ENCODE measurements at places on chromosomes 1 and 21.

DNA sequence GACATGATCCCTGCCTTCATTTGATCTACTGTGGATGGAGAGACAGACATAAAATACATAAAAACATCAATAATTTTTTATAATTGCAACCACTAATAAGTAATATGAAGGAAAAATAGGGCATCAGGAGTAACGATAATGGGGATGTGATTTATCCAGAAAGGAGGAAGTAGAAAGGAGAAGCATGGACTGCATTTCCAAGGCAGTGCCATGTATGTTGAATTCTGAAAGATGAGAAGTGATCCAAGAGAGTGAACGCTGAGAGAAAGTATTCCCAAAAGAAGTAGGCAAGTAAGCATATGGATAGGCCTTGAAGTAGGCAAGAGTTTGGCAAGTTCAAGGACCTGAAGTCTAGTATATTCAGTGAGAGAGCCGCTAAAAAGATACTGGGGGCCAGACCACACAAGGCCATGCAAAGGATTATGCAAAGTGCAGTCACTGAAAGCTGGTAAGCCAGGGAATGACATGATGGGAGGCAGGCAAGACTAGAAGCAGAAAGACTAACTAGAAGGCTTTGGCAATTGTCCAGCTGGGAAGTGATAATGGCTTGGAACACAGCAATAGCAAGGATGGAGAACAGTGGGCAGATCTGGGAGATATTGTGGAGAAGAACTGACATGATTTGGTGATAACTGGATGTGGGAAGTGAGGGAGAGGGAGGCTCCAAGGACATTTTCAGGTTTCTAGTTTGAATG lies 85.9 kb downstream of the TM2D1 start:
- no peak for DNase-seq

DNA sequence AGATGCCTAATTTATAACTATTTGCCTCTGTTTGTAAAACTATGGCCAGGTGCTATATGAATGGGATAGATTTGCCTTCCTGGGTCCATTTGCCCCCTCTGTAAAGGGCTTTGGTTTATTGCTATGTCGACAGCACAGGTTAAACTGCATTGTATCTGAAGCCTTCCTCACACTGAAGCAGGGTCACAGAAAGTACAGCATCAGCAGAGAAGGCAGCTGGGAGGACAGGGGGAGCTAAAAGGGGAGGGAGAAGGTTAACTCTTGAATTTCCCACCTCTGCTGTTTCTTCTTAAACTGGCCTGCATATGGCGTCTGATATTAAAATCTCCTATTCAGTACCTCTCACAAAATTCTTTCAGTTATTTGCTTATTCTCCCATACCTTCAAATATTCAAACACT lies 297.4 kb downstream of the TM2D1 start:
- DNase-seq: no peak

DNA sequence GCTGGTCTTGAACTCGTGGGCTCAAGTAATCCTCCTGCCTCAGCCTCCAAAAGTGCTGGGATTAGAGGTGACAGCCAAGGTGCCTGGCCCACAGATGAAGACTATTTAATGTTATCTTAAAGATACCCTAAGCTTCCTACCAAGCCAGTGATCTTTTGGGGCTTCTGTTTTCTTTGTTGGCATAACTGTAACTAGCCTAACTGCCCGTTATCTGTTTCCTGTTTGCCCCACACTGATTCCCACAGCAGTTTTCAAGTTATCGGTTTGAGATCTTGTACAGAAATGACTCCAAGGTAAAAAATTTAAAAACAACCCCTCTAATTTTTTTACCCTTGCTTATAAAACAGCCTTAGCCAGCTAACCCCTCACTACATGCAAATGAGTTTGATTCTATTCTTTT lies 12.4 kb downstream of the SELL start:
- peak; percentile 86 for DNase-seq

- no peak for DNase-seq
These were observed 23.1 kb upstream of the SLC27A3 start for GRCh38 chr1:153752072-153752471.

DNA sequence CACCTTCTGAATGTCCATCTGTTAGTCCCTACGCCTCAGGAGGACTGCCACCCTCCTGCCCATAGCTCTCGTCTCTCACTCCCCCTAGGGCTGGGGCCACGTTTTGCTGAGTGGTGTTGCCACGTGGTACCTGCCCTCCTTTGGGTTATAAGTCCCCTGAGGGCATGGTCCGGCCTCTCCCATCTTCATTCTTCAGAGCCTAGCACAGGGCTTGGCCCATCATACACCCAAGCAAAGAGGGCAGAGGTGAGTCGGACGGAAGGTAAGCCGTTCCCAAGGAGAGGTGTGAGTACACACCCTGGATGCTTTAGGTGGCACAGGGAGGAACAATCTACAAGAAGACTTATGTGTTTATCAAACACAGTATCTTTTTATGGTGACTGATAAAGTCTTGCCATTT lies 10.9 kb downstream of the PADI2 start:
- DNase-seq: no peak

- DNase-seq: no peak
These were observed 458.9 kb upstream of the RGS18 start for GRCh38 chr1:191699343-191699742.

- no peak for DNase-seq
These were observed 131.6 kb downstream of the GLUL start for GRCh38 chr1:182259968-182260367.

DNA sequence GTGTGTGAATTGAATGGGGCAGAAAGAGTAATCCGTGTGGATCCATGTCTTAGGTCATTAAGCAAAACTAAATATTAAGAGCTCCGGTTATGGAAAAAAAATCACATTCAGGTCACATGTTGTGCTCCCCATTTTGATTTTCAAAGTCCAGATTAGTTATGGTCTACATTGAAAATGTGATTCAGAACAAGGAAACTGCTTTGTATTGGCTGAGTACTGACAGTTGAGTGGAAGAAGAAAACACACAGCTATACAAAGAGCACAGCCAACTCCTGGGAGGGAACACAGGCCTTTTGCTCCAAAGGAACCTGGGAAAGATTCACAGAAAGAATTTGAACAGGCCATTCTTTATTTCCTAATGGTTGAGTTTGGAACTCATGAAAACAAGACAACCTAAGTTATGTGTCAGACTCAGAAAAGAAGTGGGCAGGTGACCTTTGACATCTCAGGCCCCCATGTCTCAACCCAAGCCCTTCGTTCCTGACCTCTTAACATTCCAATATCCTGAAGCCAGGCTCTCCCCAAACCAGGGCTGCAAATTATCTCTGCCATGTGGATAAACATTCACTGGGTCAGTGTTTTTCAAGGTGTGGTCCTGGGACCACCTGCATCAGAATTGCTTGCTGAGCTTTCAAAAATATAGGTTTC lies 159.3 kb upstream of the LMO4 start:
- DNase-seq: no peak

GRCh38 chr21:29181799-29182470 lies 51.5 kb downstream of the MAP3K7CL start:
- DNase-seq: peak; percentile 63

GRCh38 chr1:151968791-151969399 lies 24.8 kb downstream of the S100A10 start:
- DNase-seq: no peak

DNA sequence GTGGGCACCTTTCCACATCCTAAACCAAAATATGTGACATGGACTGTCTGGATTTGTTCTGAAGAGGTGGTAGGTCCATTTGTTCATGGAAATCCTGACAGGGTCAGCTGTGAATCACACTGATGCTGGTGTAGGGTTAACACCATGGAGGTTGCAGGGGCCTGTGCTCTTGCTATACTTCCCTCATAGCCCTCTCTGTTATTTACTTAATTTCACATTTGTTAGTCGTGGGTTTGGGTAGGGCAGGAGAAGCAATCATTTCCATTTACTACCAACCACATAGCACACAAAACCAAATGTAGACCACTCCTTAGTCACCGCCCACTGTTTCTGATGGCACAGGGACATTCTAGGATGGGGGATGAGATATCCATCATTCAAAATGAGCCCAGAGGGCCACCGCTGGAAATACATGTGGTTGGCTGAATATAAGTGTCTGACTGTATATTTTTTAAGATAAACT lies 61.8 kb upstream of the POU2F1 start:
- DNase-seq: no peak

GRCh38 chr1:94821636-94822305 lies 1.6 kb downstream of the SLC44A3 start:
- DNase-seq: no peak

DNA sequence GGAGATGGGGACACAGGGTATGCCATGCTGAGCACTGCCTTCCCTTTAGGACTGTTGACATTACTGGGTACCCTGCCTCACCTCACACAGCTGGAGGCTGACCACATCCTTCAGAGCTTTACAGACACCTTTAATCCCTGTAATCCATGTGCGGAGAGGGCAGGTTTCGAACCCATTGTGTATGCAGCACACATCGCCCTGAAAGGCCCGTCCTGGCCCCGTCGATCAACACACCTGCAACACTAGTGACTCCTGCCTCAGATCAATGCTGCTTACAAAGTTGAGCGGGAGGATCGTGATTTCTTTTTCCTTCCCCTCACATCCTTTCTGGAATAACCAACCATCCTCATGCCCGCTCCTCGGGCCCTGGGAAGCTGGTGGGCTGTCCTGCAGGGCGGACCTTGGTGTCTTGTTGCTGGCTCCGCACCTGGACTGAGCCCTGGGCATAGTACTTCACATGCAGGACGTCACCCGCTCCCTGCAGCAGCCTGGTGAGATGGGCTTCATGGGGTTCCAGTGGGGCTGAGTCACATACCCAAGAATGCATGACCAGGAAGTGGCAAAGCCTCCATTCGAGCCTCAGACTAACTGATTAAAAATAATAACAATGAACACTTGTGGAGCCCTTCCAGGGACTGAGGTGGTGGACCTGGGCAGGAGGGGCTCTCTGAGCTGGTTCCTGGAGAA lies 403.6 kb downstream of the PTPRU start:
- DNase-seq: no peak

DNA sequence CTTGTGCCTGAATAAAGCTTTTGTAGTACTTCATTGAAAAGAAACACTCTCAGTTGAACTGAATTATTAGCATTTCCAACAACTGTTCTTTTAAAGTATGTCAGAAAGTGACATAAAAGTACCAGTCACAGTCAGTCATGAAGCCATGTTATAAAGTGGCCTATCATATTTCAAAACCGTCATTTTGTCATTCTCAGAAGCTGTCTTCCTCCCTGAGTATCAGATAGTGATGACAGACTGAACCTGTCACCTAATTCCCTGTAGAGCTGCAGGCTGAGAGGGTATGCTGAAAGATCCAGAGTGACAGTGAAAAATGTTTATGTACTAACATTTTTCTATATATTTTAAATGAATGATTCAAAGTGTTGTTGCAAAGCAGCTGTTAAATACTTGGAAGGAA lies 1121.7 kb upstream of the PRMT6 start:
- DNase-seq: no peak

- DNase-seq: no peak
These were observed 96.2 kb downstream of the LAMC2 start for GRCh38 chr1:183282101-183282855.

- no peak for DNase-seq
These were observed 6.3 kb downstream of the HTR1D start for GRCh38 chr1:23210963-23211362.

- DNase-seq: no peak
These were observed 84.3 kb downstream of the WDR64 start for GRCh38 chr1:241736387-241736786.

DNA sequence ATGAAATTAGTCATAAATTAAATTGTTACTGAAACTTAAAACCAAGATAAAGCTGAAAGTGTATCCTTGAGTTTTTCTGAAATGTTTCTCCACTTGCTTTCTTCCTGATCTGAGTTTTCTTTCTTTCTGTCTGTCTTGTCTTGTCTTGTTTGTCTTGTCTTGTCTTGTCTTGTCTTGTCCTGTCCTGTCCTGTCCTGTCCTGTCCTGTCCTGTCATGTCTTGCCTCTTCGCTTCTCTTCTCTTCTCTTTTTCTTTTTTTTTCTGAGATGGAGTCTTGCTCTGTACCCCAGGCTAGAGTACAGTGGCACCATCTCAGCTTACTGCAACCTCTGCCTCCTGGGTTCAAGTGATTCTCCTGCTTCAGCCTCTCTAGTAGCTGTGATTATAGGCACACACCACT lies 73.7 kb downstream of the ADGRL2 start:
- DNase-seq: no peak

DNA sequence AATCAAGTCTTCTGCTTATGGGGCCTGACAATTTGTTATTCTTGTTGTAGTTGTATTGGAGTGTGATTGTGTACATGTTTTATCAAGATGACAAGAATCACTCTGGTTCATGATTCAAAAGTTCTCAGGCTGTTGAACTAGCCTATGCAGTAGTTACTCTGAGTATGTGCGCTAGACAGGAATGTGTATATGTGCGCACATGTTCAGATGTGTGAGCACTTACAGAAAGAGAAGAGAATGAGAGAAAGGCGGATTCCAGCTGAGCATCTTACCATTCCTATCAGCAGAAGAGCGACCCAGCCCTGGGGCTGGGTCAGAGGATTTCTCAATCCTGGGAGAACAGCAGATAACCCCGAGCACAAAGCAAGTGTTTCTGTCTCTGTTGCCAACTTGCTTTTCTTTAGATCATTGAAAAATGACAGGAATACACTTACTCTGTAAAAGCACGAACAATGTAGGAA lies 110.8 kb upstream of the HOOK1 start:
- no peak for DNase-seq

DNA sequence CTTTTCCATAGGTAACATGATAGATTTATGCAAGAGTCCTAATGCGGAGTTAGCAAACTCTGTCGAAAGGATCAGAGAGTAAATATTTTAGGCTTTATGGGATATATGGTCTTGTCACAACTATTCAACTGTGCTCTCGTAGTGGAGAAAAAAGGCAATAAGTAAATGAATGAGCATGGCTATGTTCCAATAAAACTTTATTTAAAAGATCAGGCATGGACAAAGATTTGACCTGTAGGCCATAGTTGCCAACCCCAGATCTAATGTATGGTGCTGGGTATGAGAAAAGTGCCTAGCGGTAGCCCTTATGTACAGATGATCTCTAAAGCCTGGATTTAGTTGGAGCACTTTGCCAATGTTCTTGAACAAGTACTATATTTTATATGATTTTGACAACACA lies 498.8 kb upstream of the C1orf87 start:
- no peak for DNase-seq

DNA sequence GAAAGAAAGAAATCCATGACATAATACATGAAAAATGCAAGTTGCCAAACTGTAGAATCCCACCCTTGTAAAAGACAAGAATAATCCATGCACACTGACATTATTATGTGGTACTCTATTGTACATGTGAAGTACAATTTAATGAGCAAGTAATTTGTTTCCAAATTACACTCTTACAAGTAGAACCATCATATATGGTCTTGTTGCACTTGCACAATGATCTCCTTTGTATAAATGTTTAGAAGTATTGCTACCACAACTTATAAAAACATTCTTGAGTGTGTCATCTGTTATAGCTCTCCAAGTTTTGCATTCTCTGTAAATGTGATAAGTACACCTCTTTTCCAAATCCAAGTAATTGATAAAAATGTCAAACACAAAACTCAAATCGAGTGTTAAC lies 29.1 kb upstream of the ZNF281 start:
- no peak for DNase-seq
